ENCODE measurements at places on chromosomes 2 and 18. TPM values are rescaled to one million over a fixed set of nuclear protein-coding genes. Genes with fewer than 3 reads are reported as not detected.

DNA sequence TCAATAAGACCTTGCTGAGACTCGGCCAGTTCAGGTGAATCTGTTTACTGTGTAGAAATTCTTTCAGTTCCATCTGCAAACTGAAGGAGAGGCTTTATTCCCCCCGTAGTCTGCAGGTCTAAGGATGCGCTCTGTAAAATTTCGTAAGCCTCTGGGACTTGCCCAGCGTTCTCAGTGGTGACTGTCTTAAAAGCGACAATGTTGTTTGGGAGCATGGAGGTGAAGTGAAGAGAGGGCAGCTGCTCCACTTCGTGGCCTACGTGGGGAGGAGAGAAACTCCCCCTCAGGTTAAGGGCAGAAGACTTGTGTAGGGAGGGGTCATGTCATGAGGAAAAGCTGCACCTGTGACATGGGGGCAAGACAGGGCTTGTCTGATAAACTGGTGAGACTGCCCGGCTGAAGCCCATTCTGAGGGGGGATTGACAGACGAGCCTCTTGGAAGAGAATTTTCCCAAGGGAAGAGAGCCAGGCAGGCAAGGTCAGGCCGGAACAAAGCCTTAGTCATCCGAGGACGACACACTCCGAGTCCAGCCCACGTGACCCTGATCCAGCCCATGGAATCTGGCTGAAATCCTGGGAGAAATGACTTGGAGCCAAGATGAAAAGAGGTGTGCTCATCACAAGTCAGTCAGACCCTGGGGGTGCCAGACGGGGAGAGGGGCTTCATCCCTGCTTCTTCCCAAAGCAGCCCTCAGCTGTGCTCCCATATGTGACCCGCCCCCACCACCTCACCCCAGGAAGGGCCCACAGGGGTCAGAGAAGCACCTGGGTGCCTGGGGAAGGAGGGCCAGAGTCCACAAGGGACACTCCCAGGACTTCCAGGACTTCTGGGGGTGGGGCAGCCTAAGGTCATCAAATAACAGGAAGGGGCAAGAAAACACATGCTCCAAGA is 88.5 kb upstream of the SH3BP4 start:
- DNase-seq = peak; percentile 46

DNA sequence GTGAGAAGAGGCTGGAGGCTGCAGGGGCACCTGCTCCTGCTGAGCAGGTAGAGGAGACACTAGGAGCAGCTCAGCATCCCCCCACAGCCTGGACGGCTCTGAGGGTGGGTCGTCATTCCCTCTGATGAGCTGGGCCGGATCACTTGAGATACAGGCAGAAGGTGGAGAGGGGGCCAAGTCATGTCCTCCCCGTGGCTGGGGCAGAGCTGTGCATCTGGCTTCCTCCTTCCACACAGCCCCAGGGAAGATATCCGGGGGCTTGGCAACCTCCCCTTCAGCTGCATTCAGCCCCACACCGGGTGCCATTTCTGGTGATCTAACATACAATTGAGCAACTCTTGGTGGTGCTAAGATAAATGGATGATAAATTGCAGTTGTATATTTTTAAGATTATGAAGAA is 236.9 kb downstream of the LDLRAD4 start:
- no peak for DNase-seq

Gene SP100
- 86.6 TPM for total RNA-seq

DNA sequence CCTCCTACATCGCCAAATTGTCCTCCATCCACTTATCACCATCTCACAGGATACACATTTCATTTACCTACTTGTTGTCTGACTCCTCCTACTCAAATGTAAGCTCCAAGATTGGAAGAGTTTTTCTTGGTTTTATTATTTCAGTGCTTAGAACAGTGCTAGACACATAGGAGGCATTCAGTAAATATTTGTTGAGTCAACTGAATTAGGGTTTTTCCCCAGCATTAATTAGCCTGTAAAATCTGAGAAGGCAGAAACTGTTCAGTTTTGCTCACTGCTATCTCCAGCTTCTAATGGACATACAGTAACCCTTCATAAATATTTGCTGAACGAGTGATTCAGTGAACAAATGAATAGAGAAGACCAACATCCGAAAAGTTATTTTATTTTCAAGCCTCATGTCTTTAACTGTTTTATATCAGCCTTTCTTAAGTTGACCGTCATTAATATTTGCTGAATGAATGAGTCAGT is 800 bp downstream of the TTC21B start:
- no peak for DNase-seq

Gene BUB1
- total RNA-seq = 2.0 TPM

DNA sequence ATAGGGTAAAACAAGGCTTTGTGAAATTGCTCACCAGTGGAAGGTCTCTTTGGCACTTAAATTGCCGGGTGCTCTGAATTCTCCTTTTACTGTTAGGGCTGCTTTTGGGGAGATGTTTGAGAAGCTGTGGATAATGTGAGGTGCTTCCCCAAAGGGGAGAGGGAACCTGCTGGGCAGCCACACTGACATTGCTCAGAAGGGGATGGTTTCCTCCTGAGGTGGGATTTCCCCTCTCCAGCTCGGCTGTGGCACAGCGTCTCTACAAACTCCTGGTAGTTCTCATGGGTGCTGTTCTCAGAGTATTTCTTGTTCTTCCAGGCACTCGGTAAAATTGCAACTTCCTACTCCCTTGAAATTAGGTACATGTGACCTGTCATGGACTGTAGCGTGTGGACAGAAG is 124.2 kb downstream of the LPIN1 start:
- DNase-seq = no peak

Gene ATG4B
- total RNA-seq = 130 TPM

GRCh38 chr2:12212841-12213597 is 466.6 kb downstream of the LPIN1 start:
- DNase-seq = no peak

GRCh38 chr2:177400337-177400923 is 7.9 kb downstream of the AGPS start:
- DNase-seq = no peak

Gene CCBE1
- 0.75 TPM for total RNA-seq

Gene ACMSD
- total RNA-seq = 47.0 TPM

GRCh38 chr2:232235716-232236115 is 142.8 kb upstream of the ALPP start:
- peak; percentile 15 for DNase-seq

DNA sequence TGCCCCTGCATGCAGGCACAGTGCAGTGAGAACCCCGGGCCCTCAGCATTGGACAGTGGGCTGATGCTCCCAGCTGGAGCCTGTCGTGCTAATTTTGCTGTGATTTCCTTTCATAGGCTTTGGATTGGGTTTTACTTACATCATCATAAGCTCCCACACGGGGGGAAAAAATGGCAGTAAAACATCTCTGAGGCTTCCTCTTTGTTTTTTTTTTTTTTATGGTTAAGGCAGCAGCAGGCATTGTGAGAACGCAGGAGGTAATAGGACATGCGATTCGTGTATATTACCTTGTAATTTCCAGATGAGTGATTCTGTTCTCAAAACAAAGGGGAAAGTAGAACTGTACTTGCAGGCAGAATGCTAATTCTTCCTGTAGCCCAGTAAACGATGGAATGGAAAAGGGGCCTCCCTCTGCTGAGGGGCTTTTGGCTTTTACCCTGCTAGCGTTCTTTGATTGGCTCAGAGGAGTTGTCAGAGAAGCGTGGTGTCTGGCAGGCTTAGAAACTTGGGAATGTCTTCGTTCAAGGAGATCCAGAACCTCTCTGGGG is 89.7 kb downstream of the NPAS2 start:
- no peak for DNase-seq

DNA sequence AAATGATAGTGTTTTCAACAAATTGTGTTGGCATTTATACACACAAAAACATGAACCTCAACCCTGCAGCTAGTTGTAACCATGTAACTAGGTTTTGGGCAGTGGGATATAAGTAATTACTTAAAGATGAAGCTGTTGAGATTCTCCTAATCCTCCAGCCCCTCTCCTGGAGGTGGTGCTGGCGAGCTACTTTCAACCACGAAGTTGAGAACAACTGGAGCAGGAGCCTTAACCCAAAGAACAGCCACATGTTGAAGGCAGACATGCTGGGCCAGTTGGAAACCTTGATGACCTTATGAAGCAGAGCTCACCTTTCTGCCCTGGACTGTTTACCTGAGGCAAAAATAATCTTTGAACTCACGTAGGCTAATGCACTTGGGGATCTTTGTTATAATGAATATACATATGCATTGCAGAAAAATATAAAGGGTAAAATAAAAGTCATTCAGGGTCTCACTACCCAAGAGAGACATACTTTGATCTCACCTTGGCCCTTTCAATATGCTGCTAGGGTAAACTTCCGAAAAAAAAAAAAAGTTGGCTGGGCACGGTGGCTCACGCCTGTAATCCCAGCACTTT is 89.6 kb upstream of the NPAS2 start:
- peak; percentile 57 for DNase-seq

DNA sequence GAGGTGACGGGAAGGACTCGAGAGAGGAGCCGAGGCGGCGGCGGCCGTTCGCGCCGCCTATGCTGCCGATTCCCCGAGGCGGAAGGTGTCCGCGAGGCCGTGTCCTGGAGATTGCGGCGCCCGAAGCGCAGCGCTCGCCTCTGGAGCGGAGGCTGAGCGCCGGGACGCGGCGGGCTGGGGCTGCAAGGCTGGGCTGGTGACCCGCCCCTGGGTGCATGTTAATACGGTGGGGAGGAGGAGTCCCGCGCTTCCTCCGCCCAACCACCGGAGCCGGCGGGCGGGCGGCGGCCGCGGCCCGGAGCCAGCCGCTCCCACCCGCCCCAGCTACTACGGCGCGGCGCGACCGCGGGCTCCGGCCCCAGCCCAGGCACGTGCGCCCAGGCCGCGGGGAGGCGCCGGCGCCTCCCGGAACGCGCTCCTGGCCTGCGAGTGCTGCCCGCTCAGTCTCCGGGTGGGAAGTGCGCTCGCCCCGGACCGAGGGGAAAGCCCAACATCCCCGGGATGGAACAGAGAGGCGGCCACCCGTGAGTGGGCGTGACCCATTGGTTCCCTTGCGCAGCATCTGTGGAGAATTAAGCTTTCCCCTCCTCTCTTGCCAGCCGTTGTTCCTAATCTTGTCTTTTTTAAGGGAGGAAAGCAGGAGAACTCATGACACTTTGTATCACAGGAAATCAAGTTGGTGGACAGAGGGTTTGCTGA is at the start of gene DLGAP1:
TSS of gene DLGAP1 (minus strand) at position 195 of the 699 bp plus-strand sequence.
- DNase-seq = peak; percentile 72

GRCh38 chr2:45821558-45822271 is 170.2 kb downstream of the PRKCE start:
- DNase-seq = peak; percentile 66

Gene SNTG2
- 2.0 TPM for total RNA-seq

Gene EFEMP1
- total RNA-seq = 45.2 TPM

DNA sequence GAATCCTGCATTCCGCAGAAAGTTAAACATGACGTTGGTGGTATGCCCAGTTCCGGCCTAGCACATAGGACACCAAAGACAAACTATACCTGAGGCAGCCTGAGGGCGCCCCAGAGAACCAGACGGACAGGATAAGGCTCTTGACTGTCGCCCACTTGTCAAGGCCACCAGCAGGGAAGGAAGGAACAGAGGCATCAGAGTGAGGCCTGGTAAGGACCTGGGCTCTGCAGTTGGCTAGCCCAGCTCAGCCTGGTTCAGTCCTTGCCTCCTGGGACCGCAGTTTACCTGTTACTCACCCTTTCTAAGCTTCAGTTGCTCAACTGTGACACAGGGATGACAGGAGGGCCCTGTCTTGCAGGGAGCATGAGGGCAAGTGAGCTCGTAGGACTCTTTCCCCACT is 82.1 kb downstream of the ACTR2 start:
- no peak for DNase-seq

GRCh38 chr2:95552911-95553310 is 38.9 kb upstream of the TRIM43 start:
- no peak for DNase-seq

GRCh38 chr2:190785334-190785733 is 95.3 kb upstream of the GLS start:
- no peak for DNase-seq

- DNase-seq = no peak
These were observed 269.7 kb upstream of the VRK2 start for GRCh38 chr2:57776916-57777315.

Gene PJVK
- total RNA-seq = 3.1 TPM

Gene TRIM43
- total RNA-seq = not detected

Gene PTPRN
- total RNA-seq = 0.60 TPM

DNA sequence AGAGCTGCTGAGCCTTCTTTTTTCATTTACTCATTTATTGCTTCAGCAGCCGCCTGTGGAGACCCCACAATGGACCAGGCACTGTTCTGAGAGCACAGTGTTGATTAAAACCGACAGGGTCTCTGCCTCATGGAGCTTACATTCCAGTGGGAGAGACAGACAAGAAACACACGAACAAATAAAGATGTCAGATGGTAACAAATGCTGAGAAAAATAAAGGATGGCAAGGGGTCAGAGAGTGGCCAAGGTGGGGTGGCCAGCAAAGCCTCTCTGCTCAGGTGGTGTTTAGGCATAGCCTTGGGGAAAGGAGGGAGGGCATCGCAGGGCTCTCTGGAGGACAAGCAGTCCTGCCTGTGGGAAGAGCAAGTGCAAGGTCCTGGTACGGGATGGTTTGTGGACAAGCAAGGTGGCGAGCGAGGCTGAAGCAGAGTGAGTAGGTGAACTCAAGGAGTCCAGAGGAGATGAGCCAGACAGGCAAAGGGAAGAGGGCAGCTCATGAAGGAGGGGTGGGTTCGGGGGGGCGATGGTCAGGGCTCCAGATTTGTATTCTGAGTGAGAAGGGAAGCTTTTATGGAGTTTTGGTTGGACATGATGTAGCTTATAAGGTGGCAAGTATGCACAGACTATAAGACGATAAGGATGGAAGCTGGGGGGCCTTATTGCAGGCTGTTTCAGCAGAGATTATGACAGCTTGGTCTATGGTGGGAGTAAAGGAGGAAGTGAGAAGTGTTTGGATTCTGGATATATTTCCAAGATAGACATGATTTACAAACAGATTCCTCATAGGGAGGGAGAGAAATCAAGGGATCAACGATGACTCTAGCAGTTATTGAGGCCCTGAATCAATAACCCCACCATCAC is 8.8 kb upstream of the ITGB6 start:
- no peak for DNase-seq

DNA sequence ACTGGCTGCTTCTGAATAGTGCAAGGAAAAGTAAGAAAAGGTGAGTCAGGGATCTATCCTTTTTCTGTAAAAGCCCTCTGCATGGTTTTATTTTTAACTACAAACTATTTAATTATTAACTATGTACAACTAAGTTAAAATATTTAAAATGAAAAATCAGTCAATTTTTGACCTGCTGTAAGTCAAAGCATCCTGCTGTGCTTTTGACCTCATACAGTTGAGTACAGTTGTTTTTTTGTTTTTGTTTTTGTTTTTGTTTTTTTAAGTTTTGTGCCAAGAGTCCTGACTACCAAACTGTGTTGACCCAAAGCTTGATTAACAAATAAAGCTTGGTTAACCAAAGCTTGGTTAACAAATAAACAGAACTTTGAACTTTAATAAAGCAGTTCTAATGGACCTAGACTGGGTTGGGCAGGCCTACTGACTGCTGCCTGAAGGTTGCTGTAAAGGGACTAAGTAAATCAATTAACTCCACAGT is at the start of gene ACMSD:
TSS of gene ACMSD (plus strand) at position 474 of the 478 bp plus-strand sequence. CDS start 67 bp downstream, outside the sequence.
- DNase-seq = no peak

- DNase-seq = no peak
These were observed 1.4 kb downstream of the PTGR3 start for GRCh38 chr18:75207310-75208154.

GRCh38 chr2:222506230-222506935 is 82.0 kb downstream of the SGPP2 start:
- no peak for DNase-seq

- no peak for DNase-seq
These were observed 16.4 kb downstream of the GEMIN6 start for GRCh38 chr2:38794235-38794946.
